ENCODE measurements at places on chromosomes 16 and 17.

GRCh38 chr17:36972186-36972700, 23.5 kb downstream of the AATF start:
- DNase-seq: no peak

DNA sequence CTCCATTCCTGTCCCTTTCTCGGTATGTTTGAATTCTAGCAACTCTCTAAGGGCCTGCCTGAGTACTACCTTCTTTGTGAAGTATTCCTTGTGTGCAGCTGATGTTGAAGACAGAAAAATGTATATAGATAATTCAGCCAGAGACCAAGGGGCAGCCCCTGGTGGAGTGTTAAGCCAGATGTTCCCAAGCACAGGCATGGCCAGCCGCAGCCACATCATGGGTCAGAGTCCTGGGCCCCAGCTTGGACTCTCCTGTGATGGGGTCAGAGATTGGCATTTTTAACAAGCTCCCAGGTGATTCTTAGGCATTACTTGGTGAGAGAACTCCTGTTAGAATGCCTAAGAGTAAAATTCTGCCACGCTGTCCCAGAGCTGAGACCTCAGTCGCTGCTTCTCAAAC, 100.8 kb downstream of the IRF8 start:
- no peak for DNase-seq

- no peak for DNase-seq
These were observed 280.9 kb downstream of the MAP2K4 start for GRCh38 chr17:12301551-12301950.

GRCh38 chr17:1959871-1960544, 65.1 kb downstream of the RTN4RL1 start:
- no peak for DNase-seq

DNA sequence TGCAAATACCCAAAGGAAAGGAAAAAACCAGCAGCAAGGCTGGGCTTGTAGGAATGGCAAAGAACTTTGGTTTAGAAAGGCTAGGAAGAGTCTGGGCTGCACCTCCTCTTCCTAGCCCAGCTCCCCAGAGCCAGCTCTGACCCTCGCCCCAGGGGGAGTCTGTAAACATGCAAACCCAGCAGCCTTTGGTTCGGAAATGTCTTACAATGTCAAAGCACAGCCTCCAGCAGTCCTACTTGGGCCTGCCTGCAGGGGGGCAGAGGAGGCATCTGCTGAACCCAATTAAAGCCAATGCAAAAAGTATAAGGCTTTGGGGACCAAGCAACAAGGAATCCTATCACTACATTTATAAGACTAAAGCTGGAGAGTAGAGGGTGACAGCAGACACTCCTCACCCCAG, 5.0 kb upstream of the FTSJ3 start:
- no peak for DNase-seq

Data from activated CD4-positive, alpha-beta T cell treated with anti-CD3 and anti-CD28 coated beads, Interleukin-10, Interleukin-2, amounts not matched to agents 100 ng/mL and 50 ng/mL, durations not matched to agents 16 hours and 8 hours (primary cell).